Psoas muscle (tissue), 8 donors: ENCODE measurements at places on chromosomes 16 and 17.

DNA sequence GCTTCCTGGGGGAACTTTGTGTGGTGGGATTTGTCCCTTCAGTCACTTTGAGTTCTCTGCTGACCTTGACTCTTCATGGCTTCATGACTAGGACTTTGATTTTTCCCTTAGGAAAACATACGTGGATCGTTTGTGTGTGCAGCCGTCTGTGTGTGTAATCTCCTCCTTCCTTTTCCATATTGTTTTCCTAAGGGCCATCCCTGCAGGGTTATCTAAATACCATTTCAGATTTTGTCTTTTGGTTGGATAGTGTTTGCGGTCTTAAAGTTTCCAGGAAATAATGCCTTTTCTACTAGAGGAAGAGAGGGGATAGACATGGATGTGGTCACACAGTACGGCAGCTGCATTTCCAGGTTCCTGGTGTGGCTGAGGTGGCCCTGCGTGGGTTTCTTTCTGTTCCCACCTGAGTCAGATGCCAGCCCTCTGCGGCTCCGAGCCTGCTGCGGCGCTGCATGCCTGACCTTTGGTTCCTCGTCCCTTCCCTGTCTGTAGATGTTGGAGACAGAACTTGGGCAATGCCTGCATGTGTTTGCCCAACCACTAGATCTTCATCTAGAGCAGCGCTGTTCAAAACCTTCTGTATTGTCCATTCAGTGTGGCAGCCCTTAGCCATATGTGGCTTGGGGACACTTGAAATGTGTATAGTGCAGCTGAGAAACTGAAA is 72.0 kb upstream of the LGALS9 start:
- H3K4me1 ChIP-seq, result peaks cover 28% of the 10 kb centered on the region
- no peaks in the 10 kb centered on the region for H3K36me3 ChIP-seq
- DNase-seq, result no peak

- H3K27me3 ChIP-seq, result no peaks in the 10 kb centered on the region
- no peak for DNase-seq
- no peaks in the 10 kb centered on the region for H3K4me1 ChIP-seq
- no peak overlapping the region for H3K27ac ChIP-seq
- H3K36me3 ChIP-seq, result no peaks in the 10 kb centered on the region
- no peak overlapping the region for H3K4me3 ChIP-seq
These were observed 282.1 kb downstream of the CBLN1 start for GRCh38 chr16:48999508-48999907.

DNA sequence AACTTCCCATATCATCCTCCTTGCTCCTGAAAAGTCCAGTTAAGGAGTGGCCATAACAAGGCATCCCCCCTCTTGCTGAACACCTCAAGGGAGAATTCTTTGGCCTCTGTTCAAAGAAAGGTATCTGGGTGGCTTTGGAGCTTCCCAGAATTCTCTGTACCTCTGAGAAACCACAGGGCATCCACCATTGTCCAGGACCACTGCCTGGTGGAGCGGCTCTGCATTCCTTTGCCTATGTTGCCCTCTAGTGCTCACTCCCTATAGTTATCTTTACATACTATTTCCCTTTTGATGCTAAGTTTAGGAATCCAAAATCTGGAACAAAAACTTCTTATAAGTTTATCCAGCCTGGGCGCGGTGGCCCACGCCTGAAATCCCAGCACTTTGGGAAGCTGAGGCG is 30.3 kb downstream of the CHD9NB start:
- no peak overlapping the region for H3K4me3 ChIP-seq
- no peak overlapping the region for H3K27ac ChIP-seq
- no peak for DNase-seq
- no peaks in the 10 kb centered on the region for H3K36me3 ChIP-seq

- peak overlapping the region; percentile 49 for H3K4me3 ChIP-seq
- peaks cover 53% of the 10 kb centered on the region for H3K36me3 ChIP-seq
- H3K27me3 ChIP-seq, result no peaks in the 10 kb centered on the region
- DNase-seq, result peak; percentile 80
- H3K27ac ChIP-seq, result peak overlapping the region; percentile 67
These were observed 16.7 kb downstream of the UNC13D start for GRCh38 chr17:75827308-75828075.

- no peaks in the 10 kb centered on the region for H3K27me3 ChIP-seq
- no peaks in the 10 kb centered on the region for H3K4me1 ChIP-seq
- no peak for DNase-seq
- no peak overlapping the region for H3K4me3 ChIP-seq
- H3K36me3 ChIP-seq, result no peaks in the 10 kb centered on the region
These were observed 128.1 kb upstream of the CCL2 start for GRCh38 chr17:34126965-34127364.

- H3K4me1 ChIP-seq, result peaks cover 62% of the 10 kb centered on the region
- no peak for DNase-seq
- H3K4me3 ChIP-seq, result peak overlapping the region; percentile 71
- peaks cover 16% of the 10 kb centered on the region for H3K36me3 ChIP-seq
- peak overlapping the region; percentile 88 for H3K27ac ChIP-seq
- no peaks in the 10 kb centered on the region for H3K27me3 ChIP-seq
These were observed 20.1 kb downstream of the SIAH1 start for GRCh38 chr16:48365025-48365600.

GRCh38 chr17:76260220-76260619 is 4.9 kb upstream of the UBALD2 start:
- no peaks in the 10 kb centered on the region for H3K36me3 ChIP-seq
- DNase-seq, result peak; percentile 28
- H3K4me3 ChIP-seq, result no peak overlapping the region
- peaks cover 27% of the 10 kb centered on the region for H3K4me1 ChIP-seq

- no peak for DNase-seq
- H3K27me3 ChIP-seq, result no peaks in the 10 kb centered on the region
- H3K36me3 ChIP-seq, result no peaks in the 10 kb centered on the region
- H3K4me1 ChIP-seq, result peaks cover 12% of the 10 kb centered on the region
- H3K27ac ChIP-seq, result no peak overlapping the region
- no peak overlapping the region for H3K4me3 ChIP-seq
These were observed 15.4 kb downstream of the RTN4RL1 start for GRCh38 chr17:2009737-2010136.

DNA sequence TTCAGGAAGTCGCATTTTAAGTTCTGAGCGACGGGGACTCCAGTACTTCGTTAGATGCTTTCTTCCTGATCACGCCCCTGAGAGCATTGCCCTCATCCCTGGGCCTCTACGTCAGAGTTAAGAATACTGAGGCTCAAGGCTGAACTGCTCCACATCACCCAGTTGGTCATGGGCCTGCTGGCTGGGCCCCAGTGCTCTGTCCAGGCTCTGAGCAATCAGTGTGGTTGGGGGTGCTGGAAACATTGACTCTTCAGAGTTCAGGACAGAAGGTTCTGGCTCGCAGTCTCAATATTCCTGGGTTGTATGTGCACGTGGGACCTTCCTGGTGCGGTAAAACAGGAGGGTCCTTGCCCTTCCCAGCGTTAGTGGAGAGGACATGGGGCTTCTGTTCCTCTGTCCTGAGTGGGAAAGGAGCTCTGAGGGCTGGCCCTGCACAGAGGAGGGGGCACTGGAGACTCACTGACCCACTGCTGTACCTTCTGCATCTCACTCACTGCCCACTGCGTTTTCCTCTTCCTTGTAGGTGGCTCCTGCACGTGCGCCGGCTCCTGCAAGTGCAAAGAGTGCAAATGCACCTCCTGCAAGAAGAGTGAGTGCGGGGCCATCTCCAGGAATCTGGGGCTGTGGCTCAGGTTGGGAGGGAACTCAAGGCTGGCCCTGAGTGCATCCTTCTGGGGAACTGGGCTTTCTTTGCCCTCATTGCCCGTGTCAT is 518 bp downstream of the MT1E start:
- no peaks in the 10 kb centered on the region for H3K27me3 ChIP-seq
- H3K27ac ChIP-seq, result peak overlapping the region; percentile 97
- peak overlapping the region; percentile 85 for H3K4me3 ChIP-seq
- no peaks in the 10 kb centered on the region for H3K36me3 ChIP-seq

DNA sequence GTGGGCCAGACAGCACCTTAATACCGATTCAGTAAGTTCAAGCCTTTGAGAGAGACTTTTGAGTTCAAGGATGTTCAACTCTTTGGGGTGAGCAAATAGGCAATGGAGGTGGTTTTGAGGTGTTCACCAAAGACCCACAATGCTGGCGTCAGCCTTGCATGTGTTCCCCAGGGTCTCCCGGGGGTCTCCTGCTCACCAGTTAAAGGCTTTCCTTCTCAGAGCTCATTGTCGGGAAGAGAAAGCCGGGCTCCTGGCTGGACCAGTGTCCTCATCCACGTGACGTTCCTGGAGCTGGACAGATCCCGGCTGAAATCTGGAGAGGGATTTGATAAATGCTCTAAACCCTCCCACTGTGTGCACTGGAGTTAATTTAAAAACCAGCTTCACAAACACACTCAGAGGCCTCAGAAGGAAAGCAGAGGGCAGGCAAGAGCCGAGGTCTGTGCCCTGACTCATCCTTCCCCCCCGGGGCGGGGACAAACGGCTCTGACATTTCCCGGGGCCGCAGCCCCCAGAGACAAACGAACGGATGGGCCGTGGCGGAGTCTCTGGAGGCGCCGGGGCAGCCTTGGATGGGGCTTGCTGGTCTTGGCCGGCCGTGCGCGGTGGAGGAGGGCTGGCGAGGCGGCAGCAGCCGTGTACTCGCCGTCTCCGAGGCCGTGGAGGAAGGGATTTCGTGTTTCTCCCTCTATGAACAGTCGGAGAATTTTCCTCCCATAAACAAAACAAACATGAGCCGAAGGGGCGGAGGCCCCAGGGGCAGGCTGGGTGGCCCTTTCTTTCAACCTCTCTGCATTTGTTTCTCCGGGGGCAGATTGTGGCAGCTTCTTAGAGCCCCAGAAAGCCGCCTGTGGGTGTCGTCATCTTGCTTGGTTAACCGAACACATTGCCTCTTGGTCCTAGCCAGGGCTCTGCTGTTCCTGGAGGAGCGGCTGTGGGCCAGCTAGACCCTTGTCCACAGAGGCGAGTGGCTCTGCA is 94.2 kb downstream of the NTN1 start:
- peak; percentile 73 for DNase-seq
- peak overlapping the region; percentile 46 for H3K4me3 ChIP-seq
- no peak overlapping the region for H3K27ac ChIP-seq
- no peaks in the 10 kb centered on the region for H3K36me3 ChIP-seq
- no peaks in the 10 kb centered on the region for H3K4me1 ChIP-seq
- peaks cover 13% of the 10 kb centered on the region for H3K27me3 ChIP-seq

DNA sequence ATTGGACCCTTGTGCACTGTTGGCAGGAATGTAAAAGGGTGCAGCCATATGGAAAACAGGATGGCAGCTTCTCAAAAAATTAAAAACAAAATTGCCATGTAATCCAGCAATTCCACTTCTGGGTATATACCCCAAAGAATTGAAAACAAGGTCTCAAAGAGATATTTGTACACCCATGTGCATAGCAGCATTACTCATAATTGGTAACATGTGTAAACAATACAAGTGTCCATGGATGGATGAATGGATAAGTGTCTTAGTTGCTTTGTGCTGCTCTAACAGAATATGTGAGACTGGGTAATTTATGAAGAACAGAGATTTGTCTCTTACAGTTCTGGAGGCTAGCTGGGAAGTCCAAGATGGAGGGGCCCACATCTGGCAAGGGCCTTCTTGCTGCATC is 3.8 kb upstream of the RUNDC3A start:
- no peak overlapping the region for H3K27ac ChIP-seq
- H3K27me3 ChIP-seq, result no peaks in the 10 kb centered on the region
- H3K4me3 ChIP-seq, result no peak overlapping the region

DNA sequence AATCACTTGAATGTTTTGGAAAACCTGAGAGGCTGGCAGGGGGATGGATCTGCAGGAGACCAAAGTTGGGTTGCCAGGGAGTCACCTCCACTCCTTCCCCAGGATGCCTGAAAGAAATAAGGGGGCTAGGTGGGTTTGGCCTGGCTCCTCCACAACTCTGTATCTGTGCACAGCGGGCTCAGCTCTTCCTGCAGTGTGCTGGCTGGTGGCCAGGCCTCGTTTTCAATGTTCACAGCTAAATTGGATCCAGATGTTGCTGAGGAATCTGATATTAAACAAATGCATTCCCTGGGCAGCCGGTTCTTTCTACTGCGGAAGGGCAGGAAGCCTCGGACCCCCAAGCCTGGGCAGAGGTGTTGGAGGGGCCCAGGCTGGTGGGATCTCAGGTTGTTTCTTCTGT is 106.2 kb downstream of the N4BP1 start:
- DNase-seq, result peak; percentile 67
- no peaks in the 10 kb centered on the region for H3K36me3 ChIP-seq
- H3K27ac ChIP-seq, result no peak overlapping the region
- no peaks in the 10 kb centered on the region for H3K27me3 ChIP-seq

GRCh38 chr17:7836596-7837407 is 2.8 kb downstream of the KDM6B start:
- H3K4me3 ChIP-seq, result peak overlapping the region; percentile 85
- H3K4me1 ChIP-seq, result peaks cover 41% of the 10 kb centered on the region
- no peaks in the 10 kb centered on the region for H3K27me3 ChIP-seq
- peak; percentile 90 for DNase-seq
- H3K27ac ChIP-seq, result peak overlapping the region; percentile 96

- H3K4me1 ChIP-seq, result peaks cover 81% of the 10 kb centered on the region
- H3K4me3 ChIP-seq, result peak overlapping the region; percentile 14
- DNase-seq, result no peak
- no peaks in the 10 kb centered on the region for H3K36me3 ChIP-seq
These were observed 29.1 kb upstream of the ERN1 start for GRCh38 chr17:64158831-64159590.

DNA sequence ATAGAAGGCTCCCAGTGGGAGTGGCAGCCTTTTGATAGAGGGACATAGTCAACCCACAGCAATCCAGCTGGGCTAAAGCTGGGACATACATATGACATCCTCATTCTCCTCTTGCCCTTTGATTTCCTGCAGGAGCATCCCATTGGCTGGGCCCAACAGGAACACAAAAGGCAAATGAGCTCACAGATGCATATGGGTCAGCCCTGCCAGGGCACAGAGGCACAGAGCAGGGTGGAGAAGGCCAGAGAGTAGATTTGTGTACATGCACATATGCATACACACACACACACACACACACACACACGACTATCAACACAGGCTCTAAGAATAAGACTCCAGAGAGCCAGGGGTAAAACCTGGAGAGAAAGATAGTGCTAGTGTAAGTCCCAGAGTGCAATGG is 58.6 kb downstream of the MMD start:
- no peak overlapping the region for H3K27ac ChIP-seq
- no peak overlapping the region for H3K4me3 ChIP-seq
- H3K27me3 ChIP-seq, result no peaks in the 10 kb centered on the region
- H3K36me3 ChIP-seq, result no peaks in the 10 kb centered on the region
- H3K4me1 ChIP-seq, result no peaks in the 10 kb centered on the region
- DNase-seq, result no peak

GRCh38 chr17:45432405-45433158 is at the start of gene ARHGAP27:
ARHGAP27 (minus strand) TSS chr17:45432870; CDS start chr17:45430279, 2,591 bp downstream.
- H3K4me1 ChIP-seq, result peaks cover 22% of the 10 kb centered on the region
- no peaks in the 10 kb centered on the region for H3K27me3 ChIP-seq
- H3K27ac ChIP-seq, result peak within 1 kb of the TSS; percentile 10
- H3K36me3 ChIP-seq, result peaks cover 33% of the 10 kb centered on the region
